ENCODE measurements at places on chromosomes 16 and 17.

- DNase-seq, result no peak
These were observed 26.2 kb downstream of the MPP2 start for GRCh38 chr17:43881181-43881580.

DNA sequence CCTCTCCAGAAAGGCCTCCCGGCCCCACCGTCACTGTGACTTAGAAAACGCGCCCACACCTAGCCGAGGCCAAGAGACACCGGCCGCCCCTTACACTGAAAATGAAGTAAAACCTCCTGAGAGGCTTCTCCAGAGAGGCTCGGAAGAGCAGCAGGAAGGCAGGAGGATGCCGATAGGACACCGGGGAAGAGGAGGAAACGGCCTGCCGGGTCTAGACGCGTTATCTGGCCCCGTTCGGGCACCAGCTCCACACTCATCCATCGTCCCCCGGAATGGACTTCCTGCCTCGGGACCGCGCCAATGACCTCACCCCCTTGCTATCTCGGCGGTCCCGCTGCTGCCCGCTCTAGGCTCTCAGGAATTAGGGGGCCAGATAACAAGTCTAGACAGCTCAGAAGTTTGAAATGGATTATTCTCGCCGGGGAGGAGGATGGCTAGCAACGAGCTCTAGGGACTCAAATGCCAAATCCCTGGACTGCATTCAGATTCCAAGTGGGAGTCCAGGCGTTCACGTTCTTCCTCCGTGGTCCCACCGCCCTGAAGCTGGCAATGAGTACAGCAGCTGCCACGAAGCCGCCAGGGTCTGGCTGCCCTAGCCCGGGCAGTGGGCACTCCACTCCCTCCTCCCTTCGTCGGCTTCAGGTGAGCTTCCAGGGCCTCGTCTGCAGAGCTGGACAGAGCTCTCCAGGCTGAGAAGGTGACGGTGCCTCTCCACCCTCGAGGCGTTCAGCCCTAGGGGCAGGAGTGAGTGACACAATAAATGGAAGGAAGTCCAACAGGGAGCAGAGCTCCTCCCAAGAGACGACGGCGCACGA, 350.9 kb downstream of the FOXL1 start:
- DNase-seq, result peak; percentile 73

DNA sequence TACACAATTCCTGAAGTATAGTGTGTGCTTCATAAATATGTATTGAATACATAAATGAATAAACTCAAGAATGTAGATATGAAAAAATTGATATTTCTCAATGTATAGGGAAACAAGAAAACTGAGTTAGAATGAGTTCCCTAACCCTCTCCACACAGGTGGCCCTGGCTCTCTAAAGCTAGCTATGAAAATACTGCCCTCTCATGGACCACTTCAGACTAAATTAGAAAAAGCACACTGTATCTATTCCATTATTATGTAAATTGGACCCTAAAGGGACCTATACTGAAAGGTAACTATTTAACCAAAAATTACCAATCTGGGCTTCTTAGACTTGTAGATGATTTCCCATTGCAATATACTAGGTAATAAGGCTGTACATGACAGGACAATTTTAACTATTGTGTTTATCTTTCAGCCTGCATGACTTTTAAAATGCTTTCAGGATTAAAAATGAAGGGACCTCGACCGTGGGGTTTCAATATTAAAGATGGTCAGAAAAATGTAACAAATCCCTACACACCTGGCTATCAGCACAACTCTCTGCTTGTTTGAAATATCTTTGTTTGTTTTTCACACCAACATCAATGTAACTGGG, 672.5 kb upstream of the KIF2B start:
- DNase-seq, result no peak

- no peak for DNase-seq
These were observed 10.4 kb downstream of the CPPED1 start for GRCh38 chr16:12793120-12793864.

- DNase-seq, result no peak
These were observed 62.7 kb upstream of the ADORA2B start for GRCh38 chr17:15882058-15882720.

DNA sequence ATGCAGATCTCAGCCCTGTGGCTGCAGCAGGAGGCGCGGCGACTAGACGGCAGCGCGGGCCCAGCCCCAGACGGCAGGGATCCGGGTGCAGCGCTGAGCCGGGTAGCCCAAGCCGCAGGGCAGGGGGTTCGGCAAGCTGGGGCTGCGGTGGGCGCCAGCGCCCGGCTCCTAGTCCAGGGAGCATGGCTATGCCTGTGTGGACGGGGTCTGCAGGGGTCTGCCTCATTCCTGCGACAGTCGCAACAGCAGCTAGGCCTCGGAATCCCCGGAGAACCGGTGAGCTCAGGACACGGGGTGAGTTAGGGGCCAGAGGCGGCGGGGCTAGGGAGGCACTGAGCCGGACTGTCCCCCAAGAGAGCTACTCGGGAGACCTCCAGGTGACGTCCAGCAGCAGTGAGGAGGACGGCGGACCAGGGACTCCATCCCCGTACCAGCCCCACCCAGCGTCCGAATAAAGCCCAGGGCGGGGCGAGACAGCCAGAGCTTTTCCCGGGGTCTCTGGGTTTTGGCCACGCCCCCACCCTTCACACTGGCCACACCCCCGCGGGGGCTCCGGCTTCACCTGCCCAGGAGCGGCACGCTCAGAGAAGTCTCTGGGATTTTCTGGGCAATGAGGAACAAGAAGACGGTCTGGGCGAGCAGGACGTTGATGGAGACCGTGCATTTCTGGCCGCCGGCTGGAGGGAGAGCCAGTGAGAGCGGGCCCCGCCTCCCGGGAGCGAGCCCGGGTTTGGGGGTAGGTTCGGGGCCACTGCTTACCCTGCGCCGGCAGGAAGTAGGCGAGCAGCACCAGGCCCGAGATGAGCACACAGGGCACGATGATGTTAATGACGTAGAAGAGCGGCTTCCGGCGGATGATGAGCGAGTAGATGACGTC, 1.1 kb downstream of the C17orf107 start:
- no peak for DNase-seq

Measured in epithelial cell of esophagus (primary cell).